AG08395 (cell line): ENCODE measurements at places on chromosomes 4 and X.
A peak's percentile ranks its signal among the peaks of the same experiment; 100 is the strongest.

DNA sequence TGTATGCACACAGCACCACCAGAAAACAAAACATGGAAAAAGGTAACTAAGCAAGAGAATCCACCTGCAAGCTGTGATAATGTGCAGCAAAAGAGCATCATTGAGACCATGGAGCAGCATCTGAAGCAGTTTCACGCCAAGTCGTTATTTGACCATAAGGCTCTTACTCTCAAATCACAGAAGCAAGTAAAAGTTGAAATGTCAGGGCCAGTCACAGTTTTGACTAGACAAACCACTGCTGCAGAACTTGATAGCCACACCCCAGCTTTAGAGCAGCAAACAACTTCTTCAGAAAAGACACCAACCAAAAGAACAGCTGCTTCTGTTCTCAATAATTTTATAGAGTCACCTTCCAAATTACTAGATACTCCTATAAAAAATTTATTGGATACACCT lies 90.2 kb downstream of the TET2 start:
- no peak for DNase-seq

- DNase-seq = no peak
Observed at GRCh38 chr4:159047478-159048165, 55.3 kb upstream of the RAPGEF2 start.

GRCh38 chr4:5156682-5157081 lies 105.4 kb downstream of the STK32B start:
- no peak for DNase-seq

DNA sequence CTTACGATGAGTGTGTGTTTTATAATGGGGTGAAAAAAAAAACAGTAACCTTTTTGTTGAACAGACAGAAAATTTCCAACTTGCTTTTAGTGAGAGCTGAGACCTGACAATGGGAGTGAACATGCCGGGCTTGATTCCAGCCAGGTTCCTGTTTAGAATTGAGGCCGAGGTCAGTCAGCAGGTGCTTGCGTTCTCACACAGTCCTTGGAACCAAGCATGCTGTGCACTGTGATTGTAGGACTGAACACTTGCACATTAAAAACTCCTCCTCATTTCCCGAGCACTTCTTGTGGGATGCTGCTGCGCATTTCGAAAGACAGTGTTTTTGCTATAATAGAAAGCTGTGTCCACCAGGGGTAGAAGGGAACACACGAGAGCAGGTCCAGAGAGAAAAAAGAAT lies 51.8 kb downstream of the TMEM131L start:
- no peak for DNase-seq

DNA sequence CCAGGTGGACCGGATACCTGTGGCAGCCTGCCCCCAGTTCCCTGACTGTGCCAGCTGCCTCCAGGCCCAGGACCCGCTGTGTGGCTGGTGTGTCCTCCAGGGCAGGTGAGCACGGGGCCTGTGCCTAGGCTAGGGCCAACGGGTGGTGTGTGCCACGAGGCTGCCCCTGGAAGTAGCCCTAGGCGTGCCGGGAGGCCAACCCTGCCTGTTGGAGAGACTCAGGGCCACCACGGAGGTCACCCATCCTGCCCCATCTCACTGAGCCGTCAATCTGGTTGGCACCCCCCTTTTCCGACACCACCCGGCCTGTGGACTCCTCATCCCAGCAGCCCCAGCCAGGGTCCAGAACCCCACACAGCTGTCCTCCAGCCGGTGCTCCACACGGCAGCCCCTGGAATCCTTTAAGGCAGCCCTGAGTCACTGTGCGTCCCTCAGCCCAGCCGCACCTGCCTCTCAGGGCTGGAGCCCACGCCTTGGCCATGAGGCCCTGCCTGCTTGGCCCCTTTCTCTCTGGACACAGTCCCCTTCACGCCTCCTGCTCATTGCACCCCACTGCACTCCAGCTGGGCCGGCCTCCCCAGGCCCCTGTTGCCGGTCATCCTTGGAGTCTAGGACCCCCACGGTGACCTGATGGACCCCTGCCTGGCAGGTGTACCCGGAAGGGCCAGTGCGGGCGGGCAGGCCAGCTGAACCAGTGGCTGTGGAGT lies 5.3 kb downstream of the PLXNB3 start:
- DNase-seq = no peak

DNA sequence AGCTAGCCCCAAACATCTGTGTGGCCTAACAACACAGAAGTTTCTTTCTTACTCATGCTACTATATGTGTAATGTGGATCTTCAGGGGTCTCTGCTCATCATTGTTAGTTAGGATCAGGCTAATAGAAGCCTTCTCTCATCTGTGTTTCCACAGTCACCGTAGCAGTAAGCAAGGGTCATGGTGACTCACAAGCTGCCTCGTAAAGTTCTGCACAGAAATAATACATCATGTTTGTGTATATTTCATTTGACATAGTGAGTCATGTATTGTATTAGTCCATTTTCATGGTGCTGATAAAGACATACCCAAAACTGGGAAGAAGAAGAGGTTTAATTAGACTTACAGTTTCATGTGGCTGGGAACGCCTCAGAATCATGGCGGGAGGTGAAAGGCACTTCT lies 38.7 kb downstream of the SLC4A4 start:
- DNase-seq = peak; percentile 68

- no peak for DNase-seq
Observed at GRCh38 chr4:116522922-116523321, 562.5 kb downstream of the TRAM1L1 start.

DNA sequence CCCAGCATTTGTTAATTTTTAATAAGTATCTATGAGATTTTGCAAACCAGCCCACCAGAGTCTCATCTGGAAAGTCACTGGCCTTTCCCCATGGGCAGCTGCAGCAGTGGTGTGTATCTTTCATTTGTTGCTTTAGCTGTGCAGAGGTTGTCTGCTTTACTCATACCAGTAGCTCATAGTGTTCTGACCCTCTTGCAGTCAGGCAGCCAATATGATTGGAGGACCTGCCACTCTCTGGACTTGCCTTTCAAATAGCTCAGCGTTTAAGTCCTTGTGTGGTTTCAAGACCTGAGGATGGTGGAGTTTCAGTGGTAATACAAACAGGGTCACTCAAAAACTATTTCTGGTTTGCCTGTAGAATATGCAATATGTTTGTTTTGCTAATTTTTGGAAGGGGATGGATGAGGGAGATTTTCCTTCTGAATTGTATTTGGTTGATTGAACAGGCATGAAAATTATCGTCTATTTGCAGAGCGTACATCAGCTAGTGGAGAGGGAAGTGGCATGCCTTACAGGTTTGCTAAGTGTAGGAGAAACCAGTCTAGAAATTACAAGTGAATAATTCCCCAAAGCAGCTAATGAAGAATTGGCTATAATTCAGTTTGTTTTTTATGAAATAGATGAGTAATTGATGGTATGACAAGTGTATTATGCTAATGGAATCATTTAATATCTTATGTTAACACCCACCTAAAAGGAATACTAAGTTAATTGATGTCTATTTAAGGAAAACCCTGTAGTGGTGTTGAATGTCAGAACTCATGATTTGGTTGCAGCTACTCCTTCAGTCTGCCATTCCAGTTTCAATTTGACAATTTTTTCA lies 8.9 kb downstream of the POLA1 start:
- DNase-seq = no peak

- no peak for DNase-seq
Observed at GRCh38 chrX:44105228-44105913, 132.2 kb upstream of the NDP start.

DNA sequence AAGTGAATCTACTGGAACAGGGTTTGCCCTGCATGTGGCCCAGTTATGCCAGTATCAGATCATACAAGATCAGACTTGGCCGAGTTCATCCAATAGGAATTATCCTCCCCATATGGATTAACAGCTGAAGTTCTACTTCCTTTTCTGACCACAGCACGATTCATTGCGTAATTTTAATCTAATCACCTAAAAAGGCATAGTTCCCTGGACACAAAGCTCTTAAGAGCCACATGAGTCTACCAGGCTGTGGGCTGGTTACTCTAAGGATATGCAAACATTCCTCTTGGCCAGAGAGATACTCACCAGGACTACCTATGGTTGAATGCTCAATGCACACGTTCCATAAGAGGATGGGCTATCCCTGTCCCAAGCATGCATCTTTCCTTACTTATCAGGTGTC lies 46.9 kb downstream of the CHST7 start:
- DNase-seq = no peak

GRCh38 chr4:113083346-113083745 lies 33.9 kb downstream of the ANK2 start:
- no peak for DNase-seq

GRCh38 chr4:146343199-146343598 lies 128.9 kb downstream of the REELD1 start:
- DNase-seq = no peak

DNA sequence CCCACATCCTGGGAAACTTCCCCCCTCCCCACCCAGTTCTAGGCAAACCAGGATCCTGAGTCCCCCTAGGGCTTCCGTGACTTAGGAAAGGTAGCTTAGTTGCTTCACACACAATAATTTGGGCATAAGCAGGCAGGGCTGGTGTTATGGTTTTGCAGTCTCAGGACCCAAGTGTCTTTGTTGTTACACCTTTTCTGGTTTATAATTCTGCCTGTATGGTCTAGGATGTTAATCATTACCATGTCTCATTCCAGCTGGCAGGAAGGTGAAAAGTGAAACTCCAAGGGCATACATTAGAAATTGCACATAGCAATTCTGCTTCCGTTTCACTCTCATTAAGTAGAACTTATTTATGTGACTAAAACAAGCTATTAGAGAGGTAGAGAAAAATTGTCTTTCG lies 16.8 kb downstream of the UGT8 start:
- no peak for DNase-seq

DNA sequence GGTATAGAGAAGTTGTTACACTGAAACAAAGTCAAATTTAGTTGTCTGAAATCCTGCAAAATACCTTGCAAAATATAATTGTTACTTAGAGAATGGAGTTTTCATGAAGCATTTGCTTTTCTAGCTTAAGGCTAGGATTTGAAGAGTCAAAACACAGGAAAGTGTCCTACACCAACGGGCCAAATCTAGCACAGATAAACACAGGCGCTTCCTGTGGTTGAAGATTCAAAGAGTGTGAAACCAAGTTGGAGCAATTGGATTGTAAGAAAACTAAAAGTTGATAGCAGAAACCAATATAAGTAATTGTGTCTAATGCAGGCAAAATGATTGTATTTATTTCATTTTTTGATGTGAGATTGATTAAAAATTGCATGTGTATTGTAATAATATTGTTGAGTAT lies 2002.5 kb upstream of the TENM3 start:
- no peak for DNase-seq

DNA sequence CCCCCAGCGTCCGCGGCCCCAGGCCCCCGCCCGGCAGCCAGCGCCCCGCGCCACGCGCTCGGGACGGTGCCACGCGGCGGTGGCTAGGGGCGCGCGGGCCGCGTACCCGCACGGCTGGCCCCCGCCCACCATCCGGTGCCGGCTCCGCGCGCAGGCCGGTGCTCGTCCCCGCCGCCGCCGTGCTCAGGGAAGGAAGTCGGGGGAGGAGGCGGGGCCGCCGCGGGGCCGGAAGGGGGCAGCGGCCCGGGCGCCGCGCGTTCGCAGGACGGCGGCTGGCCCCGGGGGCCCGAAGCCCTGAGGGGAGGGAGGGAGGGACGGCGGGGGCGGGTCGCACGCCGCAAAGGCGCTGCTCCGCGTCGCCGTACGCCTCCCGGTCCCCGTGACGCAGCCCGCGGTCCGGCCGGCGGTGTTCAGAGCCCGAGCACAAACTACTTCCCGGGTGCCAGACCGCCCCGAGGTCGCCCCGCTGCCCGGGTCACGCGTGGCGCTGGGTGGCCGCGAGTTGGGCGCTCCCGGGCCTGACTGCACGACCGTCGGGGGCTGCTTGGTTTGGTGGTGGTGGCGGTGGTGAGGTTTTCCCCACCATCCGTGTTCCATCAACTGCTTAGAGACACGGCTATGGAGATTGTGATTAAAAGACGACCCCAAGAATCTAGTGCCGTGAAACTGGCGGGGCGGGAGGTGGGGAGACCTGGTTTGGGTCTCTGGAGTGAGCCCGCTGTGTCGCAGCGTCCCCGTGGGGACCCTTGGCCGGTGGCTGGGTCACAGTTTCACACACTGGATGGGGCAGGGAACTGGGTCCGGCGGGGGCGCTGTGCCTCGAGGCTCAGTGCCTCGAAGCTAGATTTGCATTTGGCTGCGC lies at the start of gene DCTD:
DCTD (minus strand) TSS at position 205 of the 862 bp plus-strand sequence. CDS start 1,818 bp downstream, outside the sequence.
- DNase-seq = peak; percentile 80

GRCh38 chr4:108758498-108758897 lies 4.4 kb downstream of the ETNPPL start:
- DNase-seq = no peak

- DNase-seq = no peak
Observed at GRCh38 chr4:102163404-102164140, 181.7 kb downstream of the SLC39A8 start.
